ENCODE measurements at places on chromosomes 1 and 21.

DNA sequence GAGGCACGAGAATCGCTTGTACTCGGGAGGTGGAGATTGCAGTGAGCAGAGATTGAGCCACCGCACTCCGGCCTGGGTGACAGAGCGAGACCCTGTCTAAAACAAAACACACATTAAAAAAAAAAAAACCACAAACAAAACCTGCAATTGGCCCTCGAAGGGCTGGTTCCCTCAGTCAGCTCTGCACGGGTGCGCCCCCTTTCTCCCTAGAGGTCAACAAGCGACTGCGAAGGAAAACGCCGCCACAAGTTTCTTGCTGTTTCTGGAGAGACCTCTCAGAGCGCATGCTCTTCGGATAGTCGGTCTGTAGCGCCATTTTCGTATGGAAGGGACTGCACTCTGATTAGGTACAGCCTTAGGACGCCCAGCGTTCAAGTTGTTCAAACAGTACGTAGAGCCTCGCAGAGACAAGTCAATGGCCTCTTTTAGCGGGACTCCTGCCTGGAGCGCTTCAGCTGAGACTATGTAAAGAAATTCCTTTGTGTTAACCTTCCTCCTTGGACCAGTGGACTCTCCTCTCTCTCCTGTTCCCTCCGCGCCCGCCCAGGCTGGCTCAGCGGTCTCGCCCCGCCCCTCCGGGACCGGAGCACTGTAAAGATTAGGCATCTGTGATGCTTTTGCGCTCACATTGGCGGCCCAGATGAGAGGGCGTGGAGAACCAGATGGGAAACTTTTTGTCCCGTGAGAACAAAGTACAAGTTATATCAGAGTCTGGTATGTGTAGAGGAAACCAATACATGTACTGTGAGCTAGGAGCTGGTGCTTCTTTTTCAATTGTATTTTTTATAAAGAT lies 1.0 kb upstream of the CDC14A start:
- DNase-seq = peak; percentile 65

DNA sequence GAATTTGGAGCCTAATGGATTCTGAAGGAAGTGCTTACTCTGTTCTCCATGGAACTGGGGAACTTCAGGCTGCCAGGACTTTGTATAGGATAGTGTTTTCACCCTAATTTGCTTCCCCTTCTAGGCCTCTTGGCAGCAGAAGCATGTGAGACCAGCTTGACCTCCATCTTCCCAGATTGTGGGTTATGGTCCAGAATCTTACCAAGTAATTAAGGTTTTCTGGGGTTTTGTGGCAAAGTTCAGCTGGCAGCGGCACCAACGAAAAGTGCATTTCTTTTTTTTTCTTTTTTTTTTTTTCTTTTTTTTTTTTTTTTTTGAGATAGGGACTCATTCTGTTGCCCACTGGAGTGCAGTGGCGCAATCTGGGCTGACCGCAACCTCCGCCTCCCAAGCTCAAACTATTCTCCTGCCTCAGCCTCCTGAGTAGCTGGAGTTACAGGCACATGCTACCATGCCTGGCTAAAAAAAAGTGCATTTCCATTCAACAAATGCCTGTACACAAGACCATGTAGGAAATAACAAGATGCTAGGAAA lies 3.4 kb upstream of the BMP8A start:
- DNase-seq = no peak

- no peak for DNase-seq
Measured at GRCh38 chr1:147748676-147749350, 11.6 kb downstream of the GJA5 start.

- DNase-seq = no peak
Measured at GRCh38 chr1:11373895-11374747, 101.1 kb downstream of the UBIAD1 start.

DNA sequence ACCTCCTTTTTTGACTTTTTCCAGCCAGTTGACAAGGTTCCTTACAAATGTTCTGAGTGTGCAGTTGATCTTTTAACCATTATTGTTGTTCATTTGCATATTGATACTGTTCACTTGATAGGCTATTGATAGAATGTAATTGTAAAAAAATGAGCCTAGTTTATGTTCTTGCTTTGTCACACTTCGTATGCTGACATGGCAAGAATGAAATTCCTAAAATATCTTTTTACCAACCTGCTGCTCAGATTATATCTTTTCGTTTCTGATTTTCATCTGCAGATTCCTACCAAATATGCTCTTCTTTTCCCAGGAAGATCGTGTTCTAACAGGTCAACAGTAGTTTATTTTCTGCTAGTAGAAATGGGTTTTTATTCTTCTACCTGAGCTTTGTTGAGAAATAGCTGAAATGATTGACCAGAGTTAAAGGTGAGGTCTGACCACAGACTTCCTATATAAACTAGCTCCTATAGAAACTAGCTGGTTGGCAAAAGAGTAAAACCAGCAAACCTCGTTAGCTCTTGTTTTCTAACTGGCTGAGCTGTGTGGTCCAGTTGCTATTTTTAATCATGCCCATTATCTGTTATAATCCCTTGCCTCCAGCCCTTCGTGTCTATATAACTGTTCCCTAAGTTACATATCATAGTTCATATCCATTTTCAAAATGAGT lies 174.8 kb downstream of the HS2ST1 start:
- DNase-seq = no peak

DNA sequence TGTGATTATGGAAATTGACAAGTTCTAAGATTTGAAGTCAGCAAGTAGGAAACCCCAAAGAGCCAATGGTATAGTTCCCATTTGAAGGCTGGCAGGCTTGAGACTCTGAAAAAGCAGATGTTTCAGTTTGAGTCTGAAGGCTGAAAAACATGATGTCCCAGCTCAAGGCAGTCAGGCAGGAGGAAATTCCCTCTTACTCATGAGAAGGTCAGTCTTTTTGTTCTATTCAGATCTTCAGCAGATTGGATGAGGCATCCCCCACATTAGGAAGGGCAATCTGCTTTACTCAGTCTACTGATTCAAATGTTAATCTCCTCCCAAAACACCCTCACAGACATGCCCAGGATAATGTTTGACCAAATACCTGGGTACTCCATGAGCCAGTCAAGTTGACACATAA lies 372.5 kb upstream of the ST6GALNAC5 start:
- DNase-seq = no peak

DNA sequence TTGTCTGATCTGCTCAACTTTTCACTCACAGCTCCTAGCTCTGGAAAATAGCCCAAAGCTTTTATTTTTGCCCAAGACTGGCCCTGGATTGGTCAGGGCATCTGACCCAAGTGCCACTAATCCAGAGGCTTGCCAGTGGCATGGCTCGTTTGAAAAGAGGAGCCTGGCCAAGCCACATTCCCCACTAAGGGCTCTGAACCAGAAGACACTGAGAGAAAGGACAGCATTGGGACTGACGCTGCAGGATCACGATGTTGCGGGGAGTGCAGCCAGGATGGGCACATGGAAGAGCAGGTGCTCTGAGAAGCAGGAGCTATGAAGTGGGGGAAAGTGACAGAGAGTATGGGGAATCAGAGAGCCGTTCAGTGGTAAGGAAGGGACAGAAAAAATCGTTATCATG lies 44.9 kb upstream of the TSPAN2 start:
- no peak for DNase-seq

DNA sequence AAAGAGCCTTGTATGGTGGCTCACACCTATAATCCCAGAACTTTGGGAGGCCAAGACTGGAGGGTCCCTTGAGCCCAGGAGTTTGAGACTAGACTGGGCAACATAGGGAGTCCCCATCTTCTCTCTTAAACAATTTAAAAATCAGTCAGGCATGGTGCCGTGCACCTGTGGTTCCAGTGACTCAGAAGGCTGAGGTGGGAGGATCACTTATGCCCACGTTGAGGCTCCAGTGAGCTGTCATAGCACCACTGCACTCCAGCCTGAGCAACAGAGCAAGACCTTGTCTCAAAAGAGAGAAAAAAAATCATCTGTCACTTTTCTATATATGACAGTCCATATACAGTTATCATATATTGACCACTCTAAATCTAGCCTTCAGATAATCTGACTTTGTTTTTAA lies 658.3 kb downstream of the LTN1 start:
- DNase-seq = no peak

- DNase-seq = no peak
Measured at GRCh38 chr1:24921412-24921811, 8.7 kb downstream of the RUNX3 start.

DNA sequence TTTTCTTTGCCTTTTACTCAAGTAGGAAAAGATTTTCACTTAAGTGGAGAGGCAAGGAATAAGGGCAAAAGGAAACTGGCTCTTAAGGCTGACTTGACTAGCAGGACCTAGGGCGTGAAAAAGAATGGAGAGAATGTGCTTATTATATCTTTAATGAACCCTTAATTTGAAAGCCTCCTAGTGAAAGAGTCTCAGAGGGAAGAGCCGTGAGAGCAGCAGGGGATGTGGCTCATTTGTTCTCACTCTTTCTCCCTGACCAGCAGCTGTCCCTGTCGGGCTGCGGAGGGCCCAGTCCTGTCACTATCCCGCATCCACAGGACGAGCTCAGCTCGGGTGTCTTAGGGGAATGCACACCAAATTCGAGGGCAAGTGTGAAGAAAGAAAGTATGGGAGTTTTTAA lies 180.1 kb downstream of the EDEM3 start:
- no peak for DNase-seq

DNA sequence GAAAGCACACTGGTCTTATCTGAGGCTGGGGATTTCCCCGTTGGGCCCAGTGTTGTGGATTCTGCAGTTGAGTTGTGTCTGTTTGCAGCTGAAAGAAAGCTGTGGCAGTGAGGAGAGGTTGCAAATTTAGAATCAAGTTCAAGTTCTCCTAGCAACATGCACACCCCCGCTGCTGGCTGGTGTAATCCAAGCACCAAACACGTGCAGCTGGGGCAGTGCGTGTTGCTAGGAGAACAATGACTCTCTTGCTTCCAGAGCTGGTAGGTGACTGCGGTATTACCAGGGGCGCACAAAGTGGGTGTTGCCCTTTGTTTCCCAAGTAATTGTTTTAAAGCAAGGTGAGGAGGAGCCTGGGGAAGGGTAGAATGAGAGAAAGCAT lies 91.5 kb downstream of the IER5 start:
- no peak for DNase-seq

DNA sequence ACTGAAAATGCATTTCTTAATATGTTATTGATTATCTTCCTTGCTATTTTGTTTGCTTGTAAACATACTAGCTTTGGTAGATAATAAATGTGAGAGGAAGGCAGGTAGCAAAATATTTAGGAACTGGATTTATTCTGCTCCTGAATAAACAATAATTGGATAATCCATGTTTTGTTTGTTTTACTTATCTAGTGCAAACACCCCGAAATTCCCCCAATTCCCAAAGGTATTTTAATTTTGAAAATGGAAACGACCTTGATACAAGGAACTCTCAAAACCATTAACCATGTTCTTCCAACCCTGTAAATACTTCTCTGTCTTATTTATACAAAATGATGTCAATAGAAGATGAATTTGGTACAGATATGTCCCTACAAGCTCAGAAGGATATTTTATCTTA lies 3.0 kb downstream of the USH2A start:
- DNase-seq = no peak

DNA sequence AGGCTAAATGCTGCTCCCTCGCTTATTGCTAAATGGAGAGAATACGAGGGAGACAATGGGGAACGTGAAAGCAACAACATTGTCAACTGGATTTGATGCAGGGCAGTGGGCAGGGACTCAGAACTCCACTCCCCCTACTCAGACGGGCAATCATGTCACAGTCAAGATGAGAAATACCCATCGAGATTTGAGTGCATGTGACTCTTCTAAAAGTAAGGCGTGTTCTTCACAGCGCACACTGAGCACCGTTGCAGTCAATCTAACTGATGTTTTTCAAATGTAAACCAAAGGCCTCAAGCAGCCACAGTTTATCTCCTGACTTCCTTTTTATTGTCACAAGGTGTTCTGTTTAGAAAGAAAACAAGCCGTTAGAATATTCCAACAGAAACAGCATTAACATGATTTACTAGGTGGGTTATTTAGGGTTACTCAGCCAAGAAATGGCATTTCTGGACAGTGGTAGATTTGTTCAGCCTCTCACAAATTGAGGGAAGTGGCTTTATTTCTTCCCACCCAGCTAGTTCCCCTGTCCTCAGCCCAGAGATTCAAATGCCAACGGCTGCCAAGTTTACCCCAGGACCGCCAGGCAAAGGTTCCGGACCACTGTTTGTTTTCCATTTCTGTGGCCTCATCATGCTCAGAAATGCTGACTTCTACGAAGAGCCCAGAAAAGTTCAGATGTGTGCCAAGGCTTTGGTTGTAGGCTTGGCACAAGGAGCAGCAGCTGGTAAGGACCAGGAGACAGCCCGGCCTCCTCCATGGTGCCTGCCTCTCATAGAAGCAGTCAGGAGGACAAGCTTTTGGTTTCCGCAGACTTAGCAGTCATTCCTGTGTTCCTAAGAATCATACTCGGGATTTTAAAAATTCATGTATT lies 171.4 kb downstream of the KIF26B start:
- DNase-seq = no peak

DNA sequence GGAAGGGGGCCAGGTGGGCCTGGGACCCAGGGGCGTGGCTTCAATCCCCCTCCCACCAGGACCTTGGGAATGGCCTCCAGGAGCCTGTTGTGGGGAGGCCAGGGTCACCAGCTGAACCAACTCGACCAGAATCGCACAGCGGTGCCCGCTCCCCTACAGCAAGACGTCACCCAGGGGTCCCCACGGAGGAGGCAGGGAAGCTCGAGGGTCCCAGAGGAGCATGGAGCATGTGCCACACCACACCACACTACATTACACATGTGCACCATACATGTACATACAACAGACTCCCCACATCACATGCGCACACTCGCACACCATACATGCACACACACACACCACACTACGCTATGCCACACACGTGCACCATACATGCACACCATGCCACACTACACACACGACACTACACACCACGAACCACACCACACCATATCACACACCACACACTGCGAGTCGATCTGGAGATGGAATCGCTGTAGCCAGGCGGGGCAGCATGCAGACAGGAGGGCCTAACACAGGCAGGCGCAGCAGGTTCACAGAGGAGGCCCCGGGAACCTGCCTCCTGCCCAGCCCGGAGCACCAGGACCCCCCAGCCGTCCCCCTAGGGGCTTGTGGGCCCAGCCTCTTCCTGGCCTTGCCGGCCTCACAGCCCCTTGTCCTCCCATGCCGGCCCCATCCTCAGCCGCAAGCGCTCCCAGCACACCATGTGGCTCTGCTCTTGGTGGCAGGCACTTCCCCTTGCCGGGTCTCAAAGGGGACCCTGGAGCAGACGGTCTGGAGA lies 596 bp downstream of the ITGB2 start:
- no peak for DNase-seq

DNA sequence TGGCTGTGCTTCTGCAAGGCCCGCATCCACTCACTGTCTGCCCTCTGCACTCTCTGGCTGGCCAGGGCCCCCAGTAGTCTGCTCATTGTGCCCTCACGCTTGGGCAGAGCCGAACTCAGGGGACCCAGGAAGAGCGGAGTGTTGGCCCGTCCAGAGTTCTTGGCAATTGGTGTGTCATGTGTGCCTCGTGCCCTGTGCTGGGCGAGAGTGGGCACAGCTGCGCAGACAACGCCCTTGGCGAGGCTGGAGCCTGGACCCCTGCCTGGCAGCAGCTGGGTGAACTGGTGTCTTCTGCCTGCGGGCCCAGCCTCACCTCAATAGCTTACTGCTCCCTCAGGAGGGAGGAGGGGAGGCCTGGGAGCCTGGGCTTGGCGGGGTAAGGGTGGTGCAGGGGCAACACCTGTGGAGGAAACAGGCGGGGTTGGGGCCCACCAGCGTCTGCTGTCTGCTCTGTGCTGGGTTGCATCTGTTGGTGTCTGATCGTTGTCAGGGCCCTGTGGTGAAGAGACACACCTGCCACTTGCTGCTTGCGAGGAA lies 2.1 kb downstream of the GUK1 start:
- DNase-seq = no peak

Data from stimulated activated CD4-positive, alpha-beta T cell treated with anti-CD3 and anti-CD28 coated beads, Interleukin-1b, Interleukin-23, amount 100 ng/mL, for 1 hour (primary cell).